ENCODE measurements at places on chromosomes 4 and X.

DNA sequence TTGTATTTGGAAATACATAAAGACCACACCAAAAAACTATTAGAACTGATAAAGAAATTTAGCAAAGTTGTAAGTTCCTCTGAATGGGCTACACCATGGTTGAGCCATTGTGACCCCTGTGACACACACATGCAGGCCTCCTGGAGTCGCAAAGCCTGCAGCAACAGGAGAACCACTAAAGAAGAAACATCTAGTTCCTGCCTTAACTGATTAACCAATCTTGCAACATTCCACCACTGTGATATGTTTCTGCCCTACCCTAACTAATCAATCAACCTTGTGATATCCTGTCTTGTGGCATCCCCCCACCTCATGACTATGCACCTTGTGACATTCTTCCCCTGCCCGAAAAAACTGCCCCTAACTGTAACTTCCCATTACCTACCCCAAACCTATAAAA lies 401.8 kb downstream of the PRDM5 start:
- DNase-seq: no peak

DNA sequence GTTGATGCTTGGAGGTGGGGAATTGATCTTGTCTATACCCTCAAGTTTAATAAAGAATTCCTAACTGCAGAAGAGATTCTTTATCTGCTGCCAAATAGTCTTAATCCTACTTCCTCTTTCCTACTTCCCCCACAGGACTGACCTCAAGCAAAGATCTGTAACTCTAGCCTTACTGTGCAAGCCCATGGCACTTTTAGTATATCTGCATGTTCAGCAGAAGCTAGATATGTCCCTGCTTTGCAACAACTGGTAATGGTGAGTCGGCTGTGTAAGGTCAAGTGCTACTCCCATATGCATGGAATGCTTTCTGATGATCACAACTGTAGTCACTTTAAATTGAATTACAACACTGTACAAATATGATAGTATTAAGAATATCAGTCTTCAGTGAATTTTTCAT lies 26.3 kb upstream of the PDS5A start:
- DNase-seq: no peak

GRCh38 chr4:37631551-37631950 lies 54.6 kb downstream of the RELL1 start:
- no peak for DNase-seq

- no peak for DNase-seq
Observed at GRCh38 chrX:139025816-139026215, 314.3 kb upstream of the FGF13 start.

GRCh38 chr4:38711066-38711465 lies 47.1 kb downstream of the KLF3 start:
- DNase-seq: no peak

- no peak for DNase-seq
Observed at GRCh38 chr4:78971326-78971725, 32.1 kb upstream of the PAQR3 start.

DNA sequence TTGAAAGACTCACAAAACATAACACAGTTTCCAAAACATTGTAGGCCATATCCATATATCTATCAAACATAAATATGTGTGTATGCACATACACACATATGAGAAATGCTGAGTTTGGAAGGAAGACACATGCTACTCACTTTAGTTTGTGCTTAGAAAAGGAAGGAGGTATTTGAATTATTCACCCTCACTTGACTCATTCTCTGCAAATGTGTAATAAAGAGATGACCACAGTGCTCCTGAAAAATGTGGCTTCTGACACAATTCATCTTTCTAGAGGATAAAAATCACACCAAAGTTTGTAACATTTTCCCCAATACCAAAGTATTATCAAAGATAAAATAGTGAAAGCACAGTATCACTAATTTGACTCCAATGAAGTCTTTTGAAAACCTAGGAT lies 950.1 kb downstream of the FAT4 start:
- no peak for DNase-seq

- no peak for DNase-seq
Observed at GRCh38 chr4:53039741-53040458, 177.8 kb downstream of the RASL11B start.
